Esophagus squamous epithelium (tissue), 5 donors: ENCODE measurements at places on chromosomes 12 and 14.

- H3K4me3 ChIP-seq: peak overlapping the region; percentile 13
- no peaks in the 10 kb centered on the region for H3K36me3 ChIP-seq
- H3K27me3 ChIP-seq: peaks cover 99% of the 10 kb centered on the region
- no peak overlapping the region for H3K27ac ChIP-seq
- peaks cover 73% of the 10 kb centered on the region for H3K4me1 ChIP-seq
These were observed 1.9 kb upstream of the HOXC5 start for GRCh38 chr12:54030889-54031471.

DNA sequence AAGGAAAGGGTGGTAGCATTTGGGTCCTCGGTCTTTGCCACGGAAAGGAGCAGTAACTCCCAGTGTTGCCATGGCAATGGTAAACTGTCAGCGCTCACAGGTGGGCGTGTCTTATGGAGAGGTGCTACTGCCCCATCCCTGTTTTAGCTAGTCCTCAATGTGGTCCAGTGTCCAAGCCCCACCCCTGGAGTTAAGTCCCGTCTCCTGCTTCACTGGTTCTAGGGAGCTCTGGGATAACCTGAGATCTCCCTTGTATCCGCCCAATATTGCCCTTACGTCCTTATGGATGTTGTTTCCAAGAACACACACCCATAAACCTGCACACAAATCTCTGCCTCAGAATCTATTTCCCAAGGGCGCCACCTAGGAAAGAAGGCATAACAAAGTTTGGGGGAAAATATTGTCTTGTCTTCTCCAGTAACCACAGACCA is 64.2 kb downstream of the SPRING1 start:
- H3K36me3 ChIP-seq: no peaks in the 10 kb centered on the region
- DNase-seq: no peak
- no peaks in the 10 kb centered on the region for H3K27me3 ChIP-seq
- no peak overlapping the region for H3K27ac ChIP-seq
- no peak overlapping the region for H3K4me3 ChIP-seq
- no peaks in the 10 kb centered on the region for H3K4me1 ChIP-seq

DNA sequence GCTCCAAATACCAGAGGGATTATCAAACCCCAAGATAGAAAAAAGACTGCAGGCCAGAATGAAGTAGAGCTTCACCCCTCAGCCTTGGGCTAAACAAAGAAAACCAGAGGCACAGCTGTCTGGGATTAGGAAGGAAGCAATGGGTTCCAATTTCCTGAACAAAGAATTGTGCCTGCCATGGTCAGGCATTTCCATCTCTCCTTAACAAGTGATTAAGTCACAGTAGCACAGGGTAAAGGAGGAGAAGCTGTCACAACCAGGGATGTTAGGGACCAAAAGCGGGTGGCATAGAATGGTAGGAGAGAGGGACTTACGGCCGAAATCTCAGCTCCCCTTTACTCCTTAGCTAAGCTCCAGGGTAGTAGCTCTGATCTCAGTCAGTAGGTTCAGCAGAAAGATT is 33.9 kb downstream of the SPTLC2 start:
- H3K36me3 ChIP-seq: peaks cover 23% of the 10 kb centered on the region
- H3K27ac ChIP-seq: peak overlapping the region; percentile 14

- no peak overlapping the region for H3K27ac ChIP-seq
- no peaks in the 10 kb centered on the region for H3K27me3 ChIP-seq
- H3K4me1 ChIP-seq: no peaks in the 10 kb centered on the region
- no peak overlapping the region for H3K4me3 ChIP-seq
- no peak for DNase-seq
- no peaks in the 10 kb centered on the region for H3K36me3 ChIP-seq
These were observed 12.5 kb downstream of the SYT10 start for GRCh38 chr12:33427071-33427470.

DNA sequence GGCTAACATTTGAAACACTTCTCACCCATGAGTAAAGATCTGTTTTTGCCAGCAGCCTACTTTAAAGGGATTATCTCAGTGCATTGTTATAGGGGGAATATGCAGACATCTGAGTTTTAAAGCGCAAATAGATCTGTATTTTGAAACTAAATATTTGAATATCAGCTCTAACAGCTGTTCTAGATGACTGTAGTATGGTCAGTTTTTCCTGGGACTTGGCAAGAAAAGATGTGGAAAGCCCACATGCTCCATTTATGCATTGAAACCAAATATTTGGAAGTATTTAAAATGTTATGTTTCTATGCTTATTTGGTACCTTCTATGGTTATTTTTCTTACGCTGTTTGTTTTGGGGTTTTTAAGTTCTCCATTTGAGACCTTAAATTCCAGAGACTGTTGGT is 41.7 kb downstream of the RIC8B start:
- no peak overlapping the region for H3K4me3 ChIP-seq
- no peaks in the 10 kb centered on the region for H3K36me3 ChIP-seq
- no peak for DNase-seq
- no peaks in the 10 kb centered on the region for H3K4me1 ChIP-seq
- no peaks in the 10 kb centered on the region for H3K27me3 ChIP-seq
- H3K27ac ChIP-seq: no peak overlapping the region

GRCh38 chr14:100386121-100386520 is 63.0 kb downstream of the SLC25A47 start:
- no peak overlapping the region for H3K4me3 ChIP-seq
- no peaks in the 10 kb centered on the region for H3K27me3 ChIP-seq
- DNase-seq: no peak
- peaks cover 6% of the 10 kb centered on the region for H3K36me3 ChIP-seq
- no peaks in the 10 kb centered on the region for H3K4me1 ChIP-seq

- no peaks in the 10 kb centered on the region for H3K36me3 ChIP-seq
- peak overlapping the region; percentile 93 for H3K4me3 ChIP-seq
- H3K27ac ChIP-seq: peak overlapping the region; percentile 80
- peaks cover 14% of the 10 kb centered on the region for H3K4me1 ChIP-seq
- peak; percentile 7 for DNase-seq
These were observed 287 bp upstream of the SLC2A13 start for GRCh38 chr12:40106202-40106533.

GRCh38 chr12:20475542-20475941 is 107.2 kb downstream of the PDE3A start:
- H3K27ac ChIP-seq: no peak overlapping the region
- H3K36me3 ChIP-seq: no peaks in the 10 kb centered on the region
- no peaks in the 10 kb centered on the region for H3K27me3 ChIP-seq

DNA sequence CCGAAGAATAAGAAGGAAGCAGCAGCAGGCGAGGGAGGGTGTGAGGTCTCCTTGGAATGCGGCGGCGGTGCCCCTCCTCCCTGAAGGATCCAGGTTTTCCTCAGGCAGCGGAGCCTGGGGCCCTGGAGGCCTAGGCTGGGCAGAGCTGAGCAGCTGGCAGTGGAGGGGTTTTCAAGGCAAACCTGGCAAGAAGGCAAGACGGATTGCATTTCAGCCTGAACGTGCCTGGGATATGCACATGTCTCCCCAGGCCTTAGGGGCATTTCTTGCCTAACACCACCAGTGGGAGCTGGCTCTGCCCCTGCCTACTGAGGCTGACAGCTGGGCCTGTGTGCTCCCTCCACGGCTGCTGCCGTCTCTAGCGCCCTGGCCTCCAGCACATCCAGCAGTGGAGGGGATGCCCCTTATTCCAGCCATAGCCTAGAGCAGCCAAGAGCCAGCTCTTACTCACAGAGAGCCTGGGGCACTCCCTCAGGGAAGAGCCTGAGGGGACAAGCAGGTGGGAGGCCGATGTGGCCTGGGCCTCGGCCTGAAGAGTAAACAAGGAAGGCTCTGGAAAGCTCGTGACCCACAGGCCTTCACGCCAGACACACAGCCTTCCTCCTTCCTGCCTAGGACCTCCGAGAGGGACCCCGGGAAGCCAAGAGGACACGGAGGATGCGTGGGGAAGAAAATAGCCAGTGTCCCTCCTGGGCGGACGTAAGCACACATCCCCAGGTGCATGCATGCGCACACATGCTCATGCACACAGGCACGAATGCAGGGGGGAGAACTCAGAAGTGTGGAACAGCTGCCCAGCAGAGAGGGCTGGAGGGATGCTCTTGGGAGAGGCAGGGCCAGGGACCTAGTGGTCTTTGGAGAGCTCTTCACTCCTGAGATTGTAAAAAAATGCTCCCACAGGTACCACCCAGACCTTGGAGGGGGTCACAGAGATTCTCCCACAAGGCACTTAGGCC is 23.0 kb upstream of the EIF2B2 start:
- H3K36me3 ChIP-seq: no peaks in the 10 kb centered on the region
- peak overlapping the region; percentile 60 for H3K27ac ChIP-seq
- H3K27me3 ChIP-seq: no peaks in the 10 kb centered on the region

DNA sequence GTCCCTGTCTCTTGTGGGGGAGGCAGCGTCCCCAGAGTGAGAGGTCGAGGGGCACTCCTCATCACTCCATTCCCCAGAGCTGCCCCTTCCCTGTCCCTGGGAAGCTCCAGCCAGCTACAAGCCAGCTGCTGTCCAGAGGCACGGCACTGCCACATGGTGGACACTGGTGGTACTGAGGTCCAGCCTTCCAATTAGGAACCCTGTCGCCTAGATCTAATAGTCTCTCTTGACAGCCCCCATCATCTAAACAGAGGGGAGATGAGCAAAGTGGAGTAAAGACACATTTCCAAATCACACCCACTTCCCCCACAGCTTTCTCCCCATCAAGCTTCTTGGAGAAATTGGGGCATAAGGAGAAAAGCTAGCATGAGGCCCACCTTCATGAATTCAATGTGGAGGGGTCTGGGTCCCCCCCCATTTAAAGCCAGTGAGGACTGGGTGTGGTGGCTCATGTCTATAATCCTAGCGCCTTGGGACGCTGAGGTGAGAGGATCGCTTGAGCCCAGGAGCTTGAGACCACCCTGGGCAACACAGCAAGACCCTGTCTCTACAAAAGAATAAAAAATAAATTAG is 2.1 kb upstream of the INHBE start:
- peak overlapping the region; percentile 44 for H3K27ac ChIP-seq
- H3K4me3 ChIP-seq: no peak overlapping the region
- H3K27me3 ChIP-seq: no peaks in the 10 kb centered on the region

DNA sequence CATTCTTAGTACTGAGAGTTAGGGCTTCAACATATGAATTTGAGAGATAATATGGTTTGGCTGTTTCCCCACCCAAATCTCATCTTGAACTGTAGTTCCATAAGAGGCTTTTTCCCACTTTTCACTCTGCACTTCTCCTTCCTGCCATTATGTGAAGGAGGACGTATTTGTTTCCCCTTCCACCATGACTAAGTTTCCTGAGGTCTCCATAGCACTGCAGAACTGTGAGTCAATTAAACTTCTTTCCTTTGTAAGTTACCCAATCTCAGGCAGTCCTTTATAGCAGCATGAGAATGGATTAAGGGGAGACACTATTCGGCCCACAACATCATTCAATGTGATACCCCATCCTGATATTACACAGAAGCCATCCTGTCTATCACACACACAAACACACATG is 36.8 kb upstream of the ALG10B start:
- H3K4me1 ChIP-seq: no peaks in the 10 kb centered on the region
- no peak for DNase-seq
- no peaks in the 10 kb centered on the region for H3K27me3 ChIP-seq
- no peak overlapping the region for H3K4me3 ChIP-seq
- no peaks in the 10 kb centered on the region for H3K36me3 ChIP-seq
- no peak overlapping the region for H3K27ac ChIP-seq

DNA sequence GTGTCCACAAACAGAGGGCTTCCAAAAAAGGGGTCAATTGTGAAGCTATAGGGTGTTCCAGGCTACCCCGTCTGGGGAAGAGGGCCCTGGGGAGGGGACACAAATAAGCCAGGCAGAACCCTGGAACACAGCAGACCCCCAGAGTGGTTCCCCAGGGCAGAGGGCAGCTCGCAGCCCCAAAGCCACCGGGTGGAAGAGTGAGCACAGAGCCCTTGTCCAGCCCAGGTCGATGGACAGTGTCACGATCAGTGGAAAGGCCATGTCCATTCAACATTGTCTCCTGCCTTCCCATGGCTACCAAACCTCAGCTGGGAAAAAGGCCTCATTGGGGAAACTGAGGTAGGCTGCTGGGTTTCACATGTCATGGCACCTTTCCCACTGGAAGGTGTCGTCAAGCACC is 131.4 kb downstream of the DICER1 start:
- no peaks in the 10 kb centered on the region for H3K4me1 ChIP-seq
- H3K36me3 ChIP-seq: no peaks in the 10 kb centered on the region
- no peak overlapping the region for H3K4me3 ChIP-seq
- H3K27me3 ChIP-seq: no peaks in the 10 kb centered on the region
- H3K27ac ChIP-seq: no peak overlapping the region
- no peak for DNase-seq

DNA sequence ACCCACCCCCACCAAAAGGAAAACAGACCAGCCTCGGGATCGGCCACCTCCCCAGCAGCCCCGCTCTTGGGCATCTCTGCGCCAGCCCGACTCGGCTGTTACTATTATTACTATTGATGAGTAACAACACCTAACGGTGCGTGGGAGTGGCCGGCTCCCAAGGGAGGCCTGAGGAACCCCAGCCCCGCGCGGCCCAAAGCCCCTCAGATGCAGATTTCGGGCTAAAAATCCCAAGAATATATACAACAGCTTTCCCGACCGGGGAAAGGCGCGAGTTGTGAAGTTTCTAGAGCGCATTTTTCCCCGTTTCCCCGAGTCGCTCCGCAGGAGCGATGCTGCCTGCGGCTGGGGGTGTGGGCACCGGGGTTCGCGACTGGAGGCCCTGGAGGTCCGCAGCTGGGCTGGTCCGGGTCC is 565 bp downstream of the NT5DC3 start:
- H3K27me3 ChIP-seq: no peaks in the 10 kb centered on the region
- H3K4me1 ChIP-seq: peaks cover 11% of the 10 kb centered on the region
- H3K36me3 ChIP-seq: no peaks in the 10 kb centered on the region
- DNase-seq: no peak
- peak overlapping the region; percentile 89 for H3K27ac ChIP-seq

DNA sequence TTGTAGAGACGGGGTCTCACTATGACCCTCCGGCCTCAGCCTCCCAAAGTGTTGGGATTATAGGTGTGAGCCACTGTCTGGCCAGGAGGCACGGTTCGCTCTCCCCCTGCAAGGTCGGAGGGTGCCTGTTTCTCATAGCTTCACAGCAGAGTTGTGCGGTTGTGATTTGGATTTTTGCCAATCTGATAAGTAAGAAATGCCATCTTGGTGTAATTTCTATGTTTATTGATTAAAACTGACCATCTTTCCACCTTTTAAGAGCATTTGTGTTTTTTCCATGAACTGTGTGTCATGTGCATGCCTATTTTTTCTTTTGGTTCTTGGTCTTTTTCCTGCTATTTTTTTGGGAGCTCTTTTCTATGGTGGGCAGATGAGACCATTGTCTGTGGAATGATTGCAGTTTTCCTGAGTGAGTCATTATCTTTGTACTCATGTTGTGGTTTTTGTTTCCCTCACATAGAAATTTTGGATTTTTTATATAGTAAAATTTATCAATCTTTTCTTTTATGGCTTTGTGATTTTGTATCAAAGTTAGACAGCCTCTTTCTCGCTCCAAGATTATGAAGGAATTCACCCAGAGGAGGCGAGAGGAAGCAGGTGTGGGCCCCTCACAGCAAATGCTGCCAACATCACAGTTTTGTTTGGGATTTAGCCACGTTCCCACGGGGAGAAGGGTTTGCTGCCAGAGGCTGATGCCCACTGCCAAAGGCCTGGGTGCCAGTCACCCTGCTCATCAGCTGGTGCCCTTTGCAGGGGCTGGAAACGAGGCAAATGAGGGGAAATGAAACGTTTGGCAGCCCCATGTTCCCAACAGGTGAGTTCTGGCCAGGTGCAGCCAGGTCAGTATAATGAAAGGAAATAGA is 47.2 kb downstream of the RFX4 start:
- no peak for DNase-seq
- H3K36me3 ChIP-seq: no peaks in the 10 kb centered on the region
- no peak overlapping the region for H3K4me3 ChIP-seq
- no peaks in the 10 kb centered on the region for H3K4me1 ChIP-seq
- no peaks in the 10 kb centered on the region for H3K27me3 ChIP-seq
- H3K27ac ChIP-seq: no peak overlapping the region

GRCh38 chr14:70816525-70816924 is 7.2 kb upstream of the MAP3K9 start:
- DNase-seq: no peak
- no peaks in the 10 kb centered on the region for H3K27me3 ChIP-seq
- no peak overlapping the region for H3K4me3 ChIP-seq
- no peaks in the 10 kb centered on the region for H3K36me3 ChIP-seq
- H3K27ac ChIP-seq: no peak overlapping the region
- peaks cover 27% of the 10 kb centered on the region for H3K4me1 ChIP-seq
